Glutamatergic neuron (in vitro differentiated cells): ENCODE measurements at places on chromosomes 1 and 21. TPM values are rescaled to one million over a fixed set of nuclear protein-coding genes. Genes with fewer than 3 reads are reported as not detected.

Gene DIO1
- total RNA-seq = not detected

Gene NPHS2
- not detected for total RNA-seq

Gene NBPF4
- total RNA-seq = not detected

Gene PLEKHG5
- total RNA-seq = 53.0 TPM

Gene LCE1A
- not detected for total RNA-seq

Gene NPPB
- total RNA-seq = not detected

Gene KDF1
- total RNA-seq = 1.2 TPM

Gene PRAMEF13
- 0.44 TPM for total RNA-seq

Gene HTR6
- total RNA-seq = not detected

Gene C1orf210
- not detected for total RNA-seq

Gene RNF11
- 81.6 TPM for total RNA-seq

Gene ACTL8
- not detected for total RNA-seq

Gene TFF2
- total RNA-seq = not detected

Gene STUM
- total RNA-seq = 11.0 TPM

DNA sequence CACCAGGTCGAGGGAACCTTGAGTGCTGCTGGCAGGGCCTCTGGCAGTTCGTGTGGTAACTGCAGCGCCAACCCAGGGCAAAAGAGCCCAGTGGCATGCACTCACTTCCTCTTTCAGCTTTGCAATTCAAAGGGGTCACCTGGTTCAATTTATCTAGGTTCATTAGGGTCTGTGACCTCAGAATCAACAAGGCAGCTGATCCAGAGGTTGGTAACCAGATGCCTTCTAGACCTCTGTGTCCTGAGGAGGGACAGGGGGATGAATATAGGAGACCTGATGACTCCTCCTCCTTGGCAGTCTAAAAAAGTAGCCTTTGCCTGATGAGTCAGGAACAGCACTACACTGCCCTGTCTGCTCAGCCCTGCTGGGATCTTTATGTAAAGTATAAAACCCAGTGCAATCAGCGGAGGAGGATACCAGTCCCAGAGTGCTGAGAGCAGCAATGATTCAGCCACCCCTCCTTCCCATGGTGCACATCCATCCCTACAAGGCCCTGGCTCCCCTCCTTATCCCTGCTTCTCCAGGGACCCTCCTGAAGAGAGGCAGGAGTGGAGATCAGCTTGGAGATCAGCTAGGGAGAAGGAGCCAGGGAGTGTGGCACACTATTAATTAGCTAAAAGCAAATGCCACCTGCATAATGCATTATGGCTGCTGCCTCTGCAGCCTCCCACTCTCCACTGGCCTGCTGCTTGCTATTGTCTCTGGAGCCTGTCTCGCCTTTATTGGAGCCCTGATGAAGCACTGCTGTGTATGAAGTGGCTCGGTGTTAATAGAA lies 11.2 kb upstream of the FMOD start:
- H3K4me3 ChIP-seq = peak overlapping the region; percentile 57
- peaks cover 14% of the 10 kb centered on the region for H3K27me3 ChIP-seq
- H3K27ac ChIP-seq = peak overlapping the region; percentile 95
- peak; percentile 38 for DNase-seq

GRCh38 chr1:114369930-114370329 lies 141.1 kb downstream of the TRIM33 start:
- DNase-seq = no peak
- peaks cover 2% of the 10 kb centered on the region for H3K4me1 ChIP-seq
- H3K27me3 ChIP-seq = no peaks in the 10 kb centered on the region
- H3K27ac ChIP-seq = no peak overlapping the region
- no peak overlapping the region for H3K4me3 ChIP-seq

DNA sequence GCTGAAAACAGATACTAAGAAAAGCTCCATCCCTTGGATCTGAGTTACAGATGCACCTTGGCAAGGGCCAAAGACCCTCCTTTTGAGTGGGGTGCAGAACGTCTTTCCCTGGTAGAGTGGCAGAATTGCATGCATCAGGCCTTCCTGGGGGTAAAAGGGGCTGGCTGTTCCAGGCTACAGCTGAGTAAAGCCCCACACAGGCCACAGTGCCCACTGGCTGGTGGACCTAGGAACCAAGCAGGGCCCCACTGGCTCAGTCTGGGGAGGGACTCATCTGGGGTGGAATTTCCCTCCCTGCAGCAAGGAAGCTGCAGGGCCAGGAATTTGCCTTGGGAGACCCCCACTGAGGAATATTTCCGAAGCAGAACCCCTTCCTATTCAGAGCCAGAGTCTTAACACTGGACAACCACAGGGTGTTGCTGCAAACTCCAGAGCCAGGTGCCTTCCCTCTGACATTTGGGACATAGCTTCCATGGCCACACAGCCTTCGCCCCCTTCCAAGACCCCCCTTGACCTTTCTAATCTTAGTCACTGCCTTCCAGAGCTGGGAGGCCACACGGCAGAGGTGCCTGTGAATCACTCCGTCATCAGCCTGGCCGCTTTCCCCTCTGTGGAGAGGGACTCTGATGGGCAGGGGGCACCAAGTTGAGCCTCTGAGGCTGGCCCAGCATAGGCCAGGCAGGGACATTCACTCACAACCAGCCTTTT lies 52.5 kb downstream of the LACTBL1 start:
- H3K4me3 ChIP-seq = no peak overlapping the region
- H3K27me3 ChIP-seq = peaks cover 9% of the 10 kb centered on the region
- DNase-seq = no peak
- no peak overlapping the region for H3K27ac ChIP-seq
- peaks cover 20% of the 10 kb centered on the region for H3K4me1 ChIP-seq
- no peaks in the 10 kb centered on the region for H3K36me3 ChIP-seq

GRCh38 chr1:116457946-116458604 lies 85.0 kb downstream of the ATP1A1 start:
- H3K36me3 ChIP-seq = no peaks in the 10 kb centered on the region
- peak overlapping the region; percentile 94 for H3K27ac ChIP-seq
- peak overlapping the region; percentile 60 for H3K4me3 ChIP-seq
- peaks cover 5% of the 10 kb centered on the region for H3K27me3 ChIP-seq
- peaks cover 15% of the 10 kb centered on the region for H3K4me1 ChIP-seq

- H3K27ac ChIP-seq = peak overlapping the region; percentile 60
- H3K4me1 ChIP-seq = peaks cover 48% of the 10 kb centered on the region
- H3K36me3 ChIP-seq = peaks cover 4% of the 10 kb centered on the region
- DNase-seq = no peak
- H3K4me3 ChIP-seq = peak overlapping the region; percentile 5
Observed at GRCh38 chr1:36590771-36591170, 108.1 kb upstream of the CSF3R start.

GRCh38 chr21:34589511-34590282 lies 25.2 kb downstream of the RCAN1 start:
- H3K4me1 ChIP-seq = peaks cover 5% of the 10 kb centered on the region
- H3K27ac ChIP-seq = no peak overlapping the region
- H3K36me3 ChIP-seq = peaks cover 13% of the 10 kb centered on the region
- H3K27me3 ChIP-seq = no peaks in the 10 kb centered on the region
- H3K4me3 ChIP-seq = no peak overlapping the region

DNA sequence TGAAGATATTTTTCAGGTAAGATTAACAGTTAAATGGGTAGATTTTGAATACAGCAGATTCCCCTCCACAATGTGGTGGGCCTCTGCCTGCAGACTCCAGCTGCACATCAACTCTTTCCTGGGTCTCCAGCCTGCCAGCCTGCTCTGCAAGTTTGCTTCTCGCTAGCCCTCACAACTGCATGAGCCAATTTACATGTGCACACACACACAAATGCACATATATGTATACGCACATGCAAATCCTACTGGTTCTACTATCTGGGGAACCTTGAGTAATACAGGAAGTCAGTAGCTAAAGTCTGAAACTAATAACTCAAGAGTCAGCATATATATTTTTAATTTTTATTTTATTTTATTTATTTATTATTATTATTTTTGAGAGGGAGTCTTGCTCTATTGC lies 34.8 kb upstream of the QSOX1 start:
- no peak overlapping the region for H3K4me3 ChIP-seq
- no peak for DNase-seq
- H3K36me3 ChIP-seq = no peaks in the 10 kb centered on the region
- H3K4me1 ChIP-seq = no peaks in the 10 kb centered on the region
- H3K27me3 ChIP-seq = no peaks in the 10 kb centered on the region

- H3K36me3 ChIP-seq = no peaks in the 10 kb centered on the region
- no peak overlapping the region for H3K4me3 ChIP-seq
- H3K27me3 ChIP-seq = peaks cover 13% of the 10 kb centered on the region
- no peak overlapping the region for H3K27ac ChIP-seq
Observed at GRCh38 chr1:17665054-17665453, 90.1 kb upstream of the ACTL8 start.

DNA sequence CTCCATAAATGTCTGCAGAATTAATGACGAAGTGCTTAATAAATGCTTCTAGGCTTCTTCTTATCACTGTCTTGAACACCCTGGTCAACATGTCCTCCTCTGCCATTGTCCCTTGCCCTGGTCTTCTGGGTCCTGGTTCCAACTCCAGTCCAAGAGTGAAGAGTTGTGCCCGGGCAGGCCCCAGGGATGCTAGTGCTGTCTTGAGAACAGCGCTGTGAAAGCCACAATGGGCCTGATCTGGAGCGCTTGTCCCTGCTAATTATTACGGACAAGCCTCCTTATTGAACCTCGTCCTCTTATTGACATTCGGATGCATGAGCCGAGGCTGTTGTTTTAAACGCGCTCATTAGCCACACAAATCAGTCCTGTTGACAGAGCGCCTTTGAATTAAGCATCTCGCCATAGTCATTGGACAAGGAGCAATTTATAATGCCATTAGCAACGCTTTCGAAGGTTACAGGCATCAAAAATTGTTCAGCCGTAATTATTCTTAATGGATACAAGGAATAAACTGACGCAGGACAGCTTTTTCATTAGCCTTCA lies 211.6 kb upstream of the POU3F1 start:
- no peak for DNase-seq
- H3K36me3 ChIP-seq = peaks cover 4% of the 10 kb centered on the region
- H3K4me3 ChIP-seq = no peak overlapping the region
- H3K27me3 ChIP-seq = peaks cover 5% of the 10 kb centered on the region
- H3K4me1 ChIP-seq = no peaks in the 10 kb centered on the region

- no peaks in the 10 kb centered on the region for H3K36me3 ChIP-seq
- H3K27me3 ChIP-seq = peaks cover 31% of the 10 kb centered on the region
- peak overlapping the region; percentile 64 for H3K27ac ChIP-seq
Observed at GRCh38 chr21:42655796-42656770, 2.7 kb downstream of the PDE9A start.

GRCh38 chr1:203888807-203889251 lies 27.4 kb downstream of the SNRPE start:
- H3K4me1 ChIP-seq = no peaks in the 10 kb centered on the region
- no peak overlapping the region for H3K4me3 ChIP-seq
- no peaks in the 10 kb centered on the region for H3K27me3 ChIP-seq
- H3K27ac ChIP-seq = no peak overlapping the region
- peaks cover 3% of the 10 kb centered on the region for H3K36me3 ChIP-seq

GRCh38 chr1:229254910-229255541 lies 15.9 kb upstream of the RAB4A start:
- peaks cover 8% of the 10 kb centered on the region for H3K4me1 ChIP-seq
- no peaks in the 10 kb centered on the region for H3K36me3 ChIP-seq
- H3K27me3 ChIP-seq = peaks cover 3% of the 10 kb centered on the region
- no peak for DNase-seq

- peaks cover 4% of the 10 kb centered on the region for H3K4me1 ChIP-seq
- H3K36me3 ChIP-seq = peaks cover 50% of the 10 kb centered on the region
- H3K27ac ChIP-seq = peak overlapping the region; percentile 67
Observed at GRCh38 chr21:44823179-44823660, 5.4 kb upstream of the SUMO3 start.

GRCh38 chr1:99614728-99615127 lies 31.2 kb upstream of the PALMD start:
- H3K4me3 ChIP-seq = no peak overlapping the region
- H3K4me1 ChIP-seq = peaks cover 12% of the 10 kb centered on the region
- H3K27me3 ChIP-seq = no peaks in the 10 kb centered on the region
- no peaks in the 10 kb centered on the region for H3K36me3 ChIP-seq
- no peak for DNase-seq
- no peak overlapping the region for H3K27ac ChIP-seq

DNA sequence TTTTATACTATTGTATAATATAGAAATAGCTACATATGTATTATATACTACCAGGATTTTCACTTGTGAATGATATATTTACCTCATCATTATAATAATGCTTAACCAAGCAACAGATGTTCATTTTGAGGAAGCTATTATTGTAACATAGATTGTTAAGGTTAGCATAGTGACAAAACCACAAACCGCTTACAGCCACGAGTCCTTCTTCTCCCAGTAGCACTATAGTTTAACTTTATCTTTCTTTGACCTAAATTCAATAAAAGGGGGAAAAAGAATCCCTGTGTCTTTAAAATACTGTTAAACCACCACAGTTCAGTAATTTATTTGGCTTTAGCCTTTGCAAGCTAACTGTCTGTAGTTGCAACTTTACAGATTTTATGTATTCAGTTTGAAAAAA lies 1039.4 kb upstream of the B3GALT2 start:
- DNase-seq = no peak
- H3K36me3 ChIP-seq = no peaks in the 10 kb centered on the region
- no peaks in the 10 kb centered on the region for H3K4me1 ChIP-seq
- H3K4me3 ChIP-seq = no peak overlapping the region
- no peaks in the 10 kb centered on the region for H3K27me3 ChIP-seq
- no peak overlapping the region for H3K27ac ChIP-seq

- H3K36me3 ChIP-seq = peaks cover 7% of the 10 kb centered on the region
- H3K4me1 ChIP-seq = no peaks in the 10 kb centered on the region
- H3K27ac ChIP-seq = no peak overlapping the region
- DNase-seq = no peak
- H3K27me3 ChIP-seq = no peaks in the 10 kb centered on the region
Observed at GRCh38 chr1:12220890-12221289, 8.9 kb upstream of the VPS13D start.

- no peak overlapping the region for H3K4me3 ChIP-seq
- no peaks in the 10 kb centered on the region for H3K36me3 ChIP-seq
- H3K27ac ChIP-seq = no peak overlapping the region
- H3K4me1 ChIP-seq = no peaks in the 10 kb centered on the region
Observed at GRCh38 chr1:218485241-218485928, 140.2 kb downstream of the TGFB2 start.

- peaks cover 5% of the 10 kb centered on the region for H3K36me3 ChIP-seq
- H3K27ac ChIP-seq = no peak overlapping the region
- DNase-seq = no peak
- H3K4me1 ChIP-seq = peaks cover 33% of the 10 kb centered on the region
Observed at GRCh38 chr21:37742532-37742931, 173.7 kb downstream of the KCNJ6 start.

DNA sequence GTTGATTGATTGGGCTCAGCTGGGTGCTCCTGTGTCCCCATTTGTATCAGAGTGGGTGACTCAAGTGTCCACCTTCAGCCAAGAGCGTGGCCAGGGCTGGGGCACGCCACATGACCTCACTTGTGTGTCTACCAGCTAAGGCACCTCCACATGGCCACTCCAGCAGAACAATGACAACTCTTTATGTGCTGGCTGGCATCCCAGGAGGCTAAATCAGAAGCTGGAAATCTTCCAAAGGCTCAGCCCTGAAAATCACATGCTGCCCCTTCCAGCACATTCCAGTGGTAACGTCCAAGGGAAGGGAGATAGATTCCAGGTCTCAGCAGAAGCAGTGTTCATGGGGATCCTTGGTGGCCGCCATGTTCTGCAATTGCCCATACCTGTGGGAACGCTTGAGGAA lies 585.5 kb downstream of the AJAP1 start:
- peaks cover 2% of the 10 kb centered on the region for H3K27me3 ChIP-seq
- DNase-seq = no peak
- no peak overlapping the region for H3K4me3 ChIP-seq
- H3K27ac ChIP-seq = no peak overlapping the region
- H3K4me1 ChIP-seq = no peaks in the 10 kb centered on the region
- peaks cover 8% of the 10 kb centered on the region for H3K36me3 ChIP-seq
